Pancreas (tissue), 10 donors: ENCODE measurements at places on chromosomes 1 and 21.

GRCh38 chr1:91022518-91022929 is 689 bp upstream of the ZNF644 start:
- peak overlapping the region; percentile 83 for H3K4me3 ChIP-seq
- H3K27ac ChIP-seq: peak overlapping the region; percentile 99
- no peaks in the 10 kb centered on the region for H3K36me3 ChIP-seq
- H3K4me1 ChIP-seq: no peaks in the 10 kb centered on the region
- no peaks in the 10 kb centered on the region for H3K27me3 ChIP-seq

- H3K27me3 ChIP-seq: no peaks in the 10 kb centered on the region
- H3K4me1 ChIP-seq: no peaks in the 10 kb centered on the region
- no peak for DNase-seq
- no peaks in the 10 kb centered on the region for H3K36me3 ChIP-seq
- no peak overlapping the region for H3K27ac ChIP-seq
Measured at GRCh38 chr1:3155056-3155925, 86.3 kb downstream of the PRDM16 start.

- H3K4me1 ChIP-seq: no peaks in the 10 kb centered on the region
- DNase-seq: no peak
- no peaks in the 10 kb centered on the region for H3K36me3 ChIP-seq
- H3K27me3 ChIP-seq: no peaks in the 10 kb centered on the region
Measured at GRCh38 chr1:34199927-34200326, 23.2 kb downstream of the C1orf94 start.

DNA sequence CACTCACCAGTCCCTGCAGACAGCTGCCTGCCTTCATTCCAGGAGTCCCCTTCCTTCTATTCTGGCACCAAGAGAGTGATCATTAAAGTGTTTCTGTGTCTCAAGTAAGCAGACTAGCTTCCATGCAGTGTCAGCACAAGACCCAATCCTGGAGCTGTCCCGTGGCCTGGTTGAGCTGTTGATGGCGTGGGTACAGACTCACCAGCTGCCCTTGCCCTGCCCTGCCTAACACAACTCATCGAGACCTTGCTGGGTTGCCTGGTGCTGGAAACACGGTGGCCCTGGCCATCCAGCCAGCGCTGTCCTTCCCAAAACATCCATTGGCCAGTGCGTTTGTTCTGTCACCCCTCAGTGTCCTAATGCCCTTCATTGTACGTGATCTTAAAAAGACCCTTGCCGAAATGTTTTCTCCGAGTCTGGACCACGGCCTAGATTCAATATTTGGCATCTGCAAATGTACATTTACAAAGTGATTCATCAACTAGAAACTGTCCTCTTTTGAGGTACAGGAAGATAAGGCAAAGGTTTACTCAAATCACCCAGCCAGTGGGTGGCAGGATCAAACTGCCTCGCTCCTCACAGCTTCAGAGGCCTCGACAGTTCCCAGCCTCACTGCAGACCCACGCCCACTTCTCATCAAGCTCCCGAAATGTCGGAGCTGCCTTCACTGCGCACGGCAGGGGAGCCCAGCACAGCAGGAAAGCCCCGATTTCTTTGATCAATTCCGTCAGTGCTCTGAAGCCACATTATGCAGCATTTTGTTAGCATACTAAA is 494.2 kb downstream of the KIF26B start:
- no peak for DNase-seq
- no peaks in the 10 kb centered on the region for H3K4me1 ChIP-seq
- H3K27ac ChIP-seq: no peak overlapping the region
- H3K36me3 ChIP-seq: no peaks in the 10 kb centered on the region

- no peaks in the 10 kb centered on the region for H3K4me1 ChIP-seq
- no peak overlapping the region for H3K4me3 ChIP-seq
- no peaks in the 10 kb centered on the region for H3K27me3 ChIP-seq
- no peak overlapping the region for H3K27ac ChIP-seq
- no peaks in the 10 kb centered on the region for H3K36me3 ChIP-seq
Measured at GRCh38 chr1:52706136-52706670, 8.1 kb upstream of the COA7 start.

DNA sequence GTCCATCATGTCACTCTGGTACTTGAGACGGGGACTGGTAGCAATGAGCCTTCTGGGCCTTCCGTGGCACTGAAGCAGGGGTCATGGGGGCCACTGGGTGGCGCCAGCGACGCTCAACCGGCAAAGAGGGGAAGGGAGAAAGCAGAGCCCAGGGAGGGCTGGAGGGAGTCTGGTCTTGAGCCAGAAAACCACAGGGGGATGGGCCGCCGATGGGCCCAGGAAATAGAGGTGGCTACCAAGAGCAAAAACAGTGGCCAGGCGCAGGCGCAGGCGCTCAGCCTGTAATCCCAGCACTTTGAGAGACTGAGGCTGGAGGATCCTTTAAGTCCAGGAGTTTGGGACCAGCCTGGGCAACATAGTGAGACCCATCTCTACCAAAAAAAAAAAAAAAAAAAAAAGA is 21.8 kb downstream of the EXOC8 start:
- peak; percentile 24 for DNase-seq
- no peak overlapping the region for H3K4me3 ChIP-seq
- no peaks in the 10 kb centered on the region for H3K36me3 ChIP-seq
- no peaks in the 10 kb centered on the region for H3K4me1 ChIP-seq
- H3K27me3 ChIP-seq: no peaks in the 10 kb centered on the region
- H3K27ac ChIP-seq: no peak overlapping the region

- H3K27ac ChIP-seq: no peak overlapping the region
- no peaks in the 10 kb centered on the region for H3K27me3 ChIP-seq
- DNase-seq: no peak
- no peaks in the 10 kb centered on the region for H3K36me3 ChIP-seq
- no peak overlapping the region for H3K4me3 ChIP-seq
- H3K4me1 ChIP-seq: peaks cover 19% of the 10 kb centered on the region
Measured at GRCh38 chr21:25999921-26000582, 170.5 kb downstream of the APP start.

- peak overlapping the region; percentile 22 for H3K27ac ChIP-seq
- H3K4me1 ChIP-seq: no peaks in the 10 kb centered on the region
- H3K36me3 ChIP-seq: peaks cover 49% of the 10 kb centered on the region
- no peaks in the 10 kb centered on the region for H3K27me3 ChIP-seq
- H3K4me3 ChIP-seq: no peak overlapping the region
Measured at GRCh38 chr1:36350659-36351226, 27.3 kb upstream of the EVA1B start.

DNA sequence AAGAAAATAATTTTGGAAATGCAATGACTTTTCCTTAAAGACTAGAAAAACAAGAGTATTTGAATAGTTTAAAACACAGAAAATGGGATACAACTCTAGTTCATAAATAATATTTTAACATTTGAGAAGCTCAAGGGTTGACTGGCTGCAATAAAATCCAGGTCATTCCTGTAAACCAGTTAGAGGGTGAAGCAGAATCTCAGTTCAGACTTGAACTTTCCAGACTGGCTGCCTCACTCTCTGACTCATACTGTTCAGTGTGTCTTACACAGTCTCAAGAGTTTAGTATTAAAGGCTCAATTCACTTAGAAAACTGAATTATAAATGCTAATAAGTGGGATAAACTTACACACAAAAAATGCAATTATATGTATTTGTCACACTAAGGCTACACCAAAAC is 89.9 kb downstream of the RAVER2 start:
- no peaks in the 10 kb centered on the region for H3K27me3 ChIP-seq
- no peak overlapping the region for H3K27ac ChIP-seq
- no peaks in the 10 kb centered on the region for H3K4me1 ChIP-seq
- no peak overlapping the region for H3K4me3 ChIP-seq
- no peak for DNase-seq

DNA sequence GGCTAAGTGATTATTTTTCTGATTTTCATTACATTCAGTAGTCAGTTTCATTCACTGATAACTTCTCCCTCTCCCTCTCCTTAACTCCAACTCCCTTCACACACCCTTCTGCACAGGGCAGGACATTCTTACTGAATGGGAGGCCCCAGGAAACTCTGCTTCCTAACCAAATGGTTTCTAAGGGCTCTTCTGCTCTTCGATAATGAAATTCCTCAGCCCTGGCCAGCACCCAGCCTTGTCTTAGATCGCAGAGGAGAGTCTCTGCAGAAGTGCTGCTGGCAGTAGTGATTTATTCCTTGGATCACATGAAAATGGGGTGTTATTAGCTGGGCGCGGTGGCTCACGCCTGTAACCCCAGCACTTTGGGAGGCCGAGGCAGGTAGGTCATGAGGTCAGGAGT is 16.4 kb downstream of the PLEKHM2 start:
- no peak overlapping the region for H3K4me3 ChIP-seq
- no peak overlapping the region for H3K27ac ChIP-seq
- peaks cover 22% of the 10 kb centered on the region for H3K4me1 ChIP-seq
- no peaks in the 10 kb centered on the region for H3K27me3 ChIP-seq

- no peaks in the 10 kb centered on the region for H3K4me1 ChIP-seq
- H3K27ac ChIP-seq: no peak overlapping the region
- H3K36me3 ChIP-seq: no peaks in the 10 kb centered on the region
- DNase-seq: no peak
- H3K27me3 ChIP-seq: no peaks in the 10 kb centered on the region
Measured at GRCh38 chr1:54619749-54620148, 3.6 kb downstream of the FAM151A start.

DNA sequence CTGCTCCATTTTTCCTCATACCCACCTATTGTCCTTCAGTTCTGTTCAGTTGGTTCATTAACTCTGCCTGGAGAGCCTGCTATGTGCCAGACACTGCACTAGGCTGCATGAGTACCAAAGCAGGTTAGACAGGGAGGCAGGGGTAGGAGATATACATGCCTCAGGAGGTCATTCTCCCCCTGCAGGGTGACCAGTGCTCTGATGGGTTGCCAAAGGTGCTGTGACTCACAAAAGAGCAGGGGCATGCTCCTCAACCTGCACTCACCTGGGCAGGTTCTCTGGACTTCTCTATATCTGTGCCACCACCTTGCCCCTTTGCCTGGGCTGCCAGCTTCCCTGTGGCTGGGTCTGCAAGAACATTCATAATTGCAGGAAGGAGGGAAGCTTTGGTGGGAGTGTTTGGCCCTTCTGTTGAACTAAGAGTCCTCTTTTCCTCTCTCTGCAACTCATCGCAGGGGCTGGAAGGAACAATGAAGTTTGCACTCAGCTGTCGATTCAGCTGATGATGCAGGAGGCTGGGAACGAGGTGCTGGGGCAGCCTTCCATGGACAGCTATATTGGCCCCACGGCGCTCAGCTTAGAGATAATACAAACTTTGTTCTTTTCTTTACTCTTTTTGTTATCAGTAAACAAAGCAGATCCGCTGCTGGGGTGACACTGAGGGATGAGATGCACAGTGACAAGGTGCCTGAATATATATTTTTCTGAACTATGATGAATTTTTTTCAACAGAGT is 356.4 kb upstream of the PLXNA2 start:
- no peaks in the 10 kb centered on the region for H3K27me3 ChIP-seq
- H3K27ac ChIP-seq: no peak overlapping the region
- H3K4me1 ChIP-seq: no peaks in the 10 kb centered on the region
- no peak overlapping the region for H3K4me3 ChIP-seq
- no peaks in the 10 kb centered on the region for H3K36me3 ChIP-seq
- DNase-seq: no peak

DNA sequence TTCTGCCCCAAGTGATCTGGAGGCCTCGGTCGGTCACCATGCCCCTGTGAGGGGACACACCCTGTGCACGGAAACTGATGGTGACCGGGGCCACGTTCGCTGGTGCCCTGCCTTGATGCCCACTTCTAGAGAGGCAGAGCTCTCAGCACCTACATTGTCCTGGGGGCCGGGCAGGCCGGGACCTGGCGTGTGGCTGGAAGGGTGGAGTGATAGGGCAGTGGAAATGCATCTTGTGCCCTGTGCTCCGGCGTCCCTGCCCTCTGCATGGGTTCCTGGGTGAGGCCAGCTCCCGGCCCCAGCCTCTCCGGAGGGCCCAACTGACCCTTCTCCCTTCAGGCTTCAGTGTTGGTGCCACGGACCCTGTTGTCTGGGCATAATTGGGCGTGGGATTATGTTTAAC is 11.0 kb upstream of the UMODL1 start:
- no peak overlapping the region for H3K27ac ChIP-seq
- DNase-seq: no peak
- no peaks in the 10 kb centered on the region for H3K27me3 ChIP-seq
- H3K4me3 ChIP-seq: no peak overlapping the region
- H3K4me1 ChIP-seq: peaks cover 32% of the 10 kb centered on the region

DNA sequence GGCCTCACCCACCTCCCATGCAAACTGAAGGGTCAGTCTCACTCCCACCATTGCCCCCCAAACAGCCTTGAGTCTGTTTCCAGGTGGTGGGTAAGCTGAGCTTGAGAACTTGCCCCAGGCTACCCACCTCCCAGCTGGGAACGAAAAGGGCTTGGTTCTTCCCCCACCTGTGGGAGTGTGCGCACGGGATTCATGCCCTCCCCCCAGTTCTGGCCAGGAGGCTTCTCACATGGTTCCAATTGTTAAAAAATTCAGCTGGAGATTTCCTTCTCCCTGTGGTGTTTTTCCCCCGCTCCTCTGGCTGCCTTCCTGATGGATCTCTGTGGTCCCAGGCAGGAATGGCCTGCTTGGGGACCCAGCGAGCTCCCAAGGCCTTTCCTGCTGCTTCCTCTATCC is 81.8 kb upstream of the C21orf91 start:
- no peaks in the 10 kb centered on the region for H3K4me1 ChIP-seq
- no peak for DNase-seq
- no peak overlapping the region for H3K27ac ChIP-seq
- H3K36me3 ChIP-seq: no peaks in the 10 kb centered on the region

DNA sequence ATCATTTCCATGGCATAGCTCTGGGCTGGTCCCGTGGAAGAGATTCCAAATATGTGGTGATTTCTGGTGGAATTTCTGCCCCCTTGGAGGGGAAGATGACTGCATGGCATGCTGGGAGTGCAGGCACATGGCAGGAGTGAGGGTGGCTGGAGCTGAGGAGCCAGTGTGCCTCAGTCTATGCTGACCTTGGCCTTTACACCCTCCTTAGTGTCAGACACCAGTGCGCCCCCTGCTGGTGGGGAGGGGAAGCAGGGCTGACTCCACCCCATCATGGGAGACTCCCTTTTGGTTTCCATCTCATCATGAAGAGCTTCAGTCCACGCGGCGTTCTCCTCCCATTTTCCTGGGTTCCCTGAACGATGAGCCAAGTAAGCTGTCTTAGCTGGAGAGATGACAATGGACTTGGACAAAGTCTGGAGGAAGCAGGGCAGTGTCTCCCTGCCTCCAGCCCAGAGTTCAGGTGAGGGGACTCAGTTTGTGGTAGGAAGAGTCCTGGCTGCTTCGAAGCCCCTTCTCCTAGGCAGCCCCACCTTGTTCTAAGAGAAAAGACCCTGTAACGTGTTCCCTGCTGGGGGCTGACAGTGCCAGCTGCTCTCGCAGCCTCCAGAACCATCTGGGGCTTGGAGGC is 10.3 kb downstream of the ALX3 start:
- DNase-seq: peak; percentile 41
- no peaks in the 10 kb centered on the region for H3K4me1 ChIP-seq
- H3K36me3 ChIP-seq: peaks cover 12% of the 10 kb centered on the region
- H3K4me3 ChIP-seq: no peak overlapping the region

GRCh38 chr1:53585565-53585964 is 126.4 kb downstream of the DMRTB1 start:
- no peak for DNase-seq
- no peaks in the 10 kb centered on the region for H3K36me3 ChIP-seq
- no peak overlapping the region for H3K4me3 ChIP-seq
- no peaks in the 10 kb centered on the region for H3K27me3 ChIP-seq

DNA sequence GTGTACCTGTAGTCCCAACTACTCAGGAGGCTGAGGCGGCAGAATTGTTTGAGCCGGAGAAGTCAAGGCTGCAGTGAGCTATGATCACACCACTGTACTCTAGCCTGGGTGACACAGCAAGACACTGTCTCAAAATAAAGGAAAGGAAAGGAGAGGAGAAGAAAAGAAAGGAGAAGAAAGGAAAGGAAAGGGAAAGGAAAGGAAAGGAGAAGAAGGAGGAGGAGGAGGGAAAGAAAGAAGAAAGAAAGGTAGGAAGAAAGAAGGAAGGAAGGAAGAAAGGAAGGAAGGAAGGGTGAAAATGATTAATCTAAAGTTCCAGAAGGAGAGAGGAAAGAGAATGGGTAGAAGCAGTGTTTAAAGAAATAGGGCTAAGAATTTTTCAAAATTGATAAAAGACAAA is 12.2 kb downstream of the SPOCD1 start:
- H3K27me3 ChIP-seq: no peaks in the 10 kb centered on the region
- H3K4me3 ChIP-seq: no peak overlapping the region
